ENCODE measurements at places on chromosomes 3 and 15. TPM values are rescaled to one million over a fixed set of nuclear protein-coding genes. Genes with fewer than 3 reads are reported as not detected.

MED12L gene
- total RNA-seq, result 15.7 TPM

OR5K2 gene
- 0.93 TPM for total RNA-seq

CHSY1 gene
- total RNA-seq, result 17.6 TPM

SEMA3F gene
- 7.6 TPM for total RNA-seq

UBAP1L gene
- 5.6 TPM for total RNA-seq

IMPG2 gene
- total RNA-seq, result 2.0 TPM

GOLGA8T gene
- not detected for total RNA-seq

PLCB2 gene
- 3.3 TPM for total RNA-seq

ITGA11 gene
- total RNA-seq, result 0.27 TPM

GABRA5 gene
- 11.4 TPM for total RNA-seq

ATP11B gene
- total RNA-seq, result 16.8 TPM

DPPA2 gene
- total RNA-seq, result not detected

AP3B2 gene
- total RNA-seq, result 23.5 TPM

INKA1 gene
- total RNA-seq, result 2.9 TPM

ERC2 gene
- total RNA-seq, result 21.9 TPM

PXK gene
- total RNA-seq, result 18.8 TPM

STAB1 gene
- total RNA-seq, result 0.25 TPM
